ENCODE measurements at places on chromosomes 4 and X. TPM values are rescaled to one million over a fixed set of nuclear protein-coding genes. Genes with fewer than 3 reads are reported as not detected.
A peak's percentile ranks its signal among the peaks of the same experiment; 100 is the strongest.

- no peak for DNase-seq
Measured at GRCh38 chrX:134287346-134287745, 50.4 kb downstream of the CCDC160 start.

GRCh38 chrX:85109235-85109634 is 105.6 kb downstream of the APOOL start:
- no peak for DNase-seq

PAGE2B gene
- not detected for total RNA-seq

GRCh38 chrX:111460607-111461006 is 48.6 kb upstream of the DCX start:
- DNase-seq, result no peak

TLR10 gene
- total RNA-seq, result 0.08 TPM

TMPRSS11B gene
- not detected for total RNA-seq

DNA sequence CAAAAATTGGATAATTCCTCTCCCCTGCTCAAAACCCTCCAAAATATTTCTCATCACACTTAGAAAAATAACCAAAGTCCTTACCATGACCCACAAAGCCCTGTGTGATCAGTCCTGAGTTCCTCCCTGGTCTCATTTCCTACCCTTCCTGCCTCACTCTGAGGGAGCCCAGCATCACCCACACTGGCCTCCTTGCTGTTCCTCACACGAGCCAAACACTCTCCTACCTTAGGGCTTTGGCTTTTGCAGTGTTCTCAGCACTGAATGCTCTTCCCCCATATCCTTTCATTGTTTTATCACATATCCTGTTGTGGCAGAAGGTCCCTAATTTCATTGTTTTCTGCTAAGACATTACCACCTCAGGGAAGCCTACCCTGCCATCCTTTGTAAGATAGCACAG is 12.2 kb downstream of the MGAT4D start:
- DNase-seq, result no peak

GRCh38 chr4:174717828-174718227 is 111.2 kb downstream of the GLRA3 start:
- DNase-seq, result no peak

- DNase-seq, result no peak
Measured at GRCh38 chrX:21354725-21355124, 19.5 kb upstream of the CNKSR2 start.

AMELX gene
- not detected for total RNA-seq

LRCH2 gene
- not detected for total RNA-seq

DNA sequence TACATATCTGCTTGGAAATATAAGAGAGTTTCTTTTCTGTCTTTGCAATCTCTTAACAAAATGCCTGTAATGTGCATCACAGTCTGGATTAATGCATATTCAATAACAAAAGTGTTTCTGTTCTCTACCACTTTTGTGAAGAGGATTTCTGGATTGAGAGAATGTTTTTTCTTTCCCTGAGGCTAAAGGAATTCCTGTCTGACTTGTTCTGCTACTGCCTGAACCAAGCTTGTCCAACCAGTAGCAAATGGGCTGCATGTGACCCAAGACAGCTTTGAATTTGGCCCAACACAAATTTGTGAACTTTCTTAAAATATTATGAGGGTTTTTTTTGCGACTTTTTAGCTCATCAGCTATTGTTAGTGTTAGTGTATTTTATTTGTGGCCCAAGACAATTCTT is 1133.9 kb downstream of the SH3BGRL start:
- DNase-seq, result no peak

DNA sequence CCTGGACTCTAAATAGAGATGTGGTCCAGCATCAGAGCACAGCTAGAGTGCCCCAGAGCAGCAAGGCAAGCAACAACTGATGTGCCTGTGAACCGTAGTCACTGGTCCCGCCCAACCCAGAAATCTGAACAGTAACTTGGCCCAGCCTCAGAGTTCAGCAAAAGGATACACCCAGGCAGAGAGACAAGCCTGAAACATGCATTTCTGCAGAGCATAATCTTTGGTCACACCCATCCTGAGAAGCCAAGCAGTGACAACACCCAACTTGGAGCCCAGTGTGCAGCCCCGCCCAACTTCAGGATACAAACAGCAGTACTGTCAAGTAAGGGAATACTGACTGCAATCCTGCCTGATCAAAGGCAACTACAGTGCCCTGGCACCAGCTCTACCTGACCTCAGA is 78.9 kb downstream of the CCDC160 start:
- no peak for DNase-seq

DNA sequence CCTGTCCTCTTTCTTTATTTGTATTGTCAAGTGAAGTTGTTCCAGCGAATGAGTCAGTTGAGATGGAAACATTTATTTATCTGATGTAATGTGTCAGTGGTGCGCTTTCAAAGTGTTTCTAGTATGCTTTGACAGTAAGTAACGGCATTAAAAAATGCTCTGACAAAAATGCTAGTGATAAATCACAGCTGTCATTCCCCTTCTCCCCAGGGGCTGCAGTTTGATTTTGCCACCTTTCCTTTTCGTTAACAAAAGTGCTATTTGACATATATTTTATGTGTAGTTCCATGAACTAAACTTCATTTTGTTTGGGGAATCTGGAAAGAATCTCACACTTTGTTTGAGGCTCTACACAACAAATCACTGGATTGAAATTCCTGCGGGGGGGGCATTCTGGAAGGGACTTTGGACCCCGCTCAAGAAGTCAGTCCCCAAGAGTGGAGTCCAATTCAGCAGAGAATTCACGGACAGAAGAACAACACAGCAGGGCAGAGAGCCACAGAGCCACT is 7.6 kb upstream of the TBC1D19 start:
- no peak for DNase-seq

ITIH6 gene
- total RNA-seq, result not detected

- DNase-seq, result no peak
Measured at GRCh38 chr4:152719291-152719690, 39.5 kb upstream of the TMEM154 start.

- DNase-seq, result no peak
Measured at GRCh38 chr4:101265816-101266172, 81.5 kb downstream of the PPP3CA start.

DNA sequence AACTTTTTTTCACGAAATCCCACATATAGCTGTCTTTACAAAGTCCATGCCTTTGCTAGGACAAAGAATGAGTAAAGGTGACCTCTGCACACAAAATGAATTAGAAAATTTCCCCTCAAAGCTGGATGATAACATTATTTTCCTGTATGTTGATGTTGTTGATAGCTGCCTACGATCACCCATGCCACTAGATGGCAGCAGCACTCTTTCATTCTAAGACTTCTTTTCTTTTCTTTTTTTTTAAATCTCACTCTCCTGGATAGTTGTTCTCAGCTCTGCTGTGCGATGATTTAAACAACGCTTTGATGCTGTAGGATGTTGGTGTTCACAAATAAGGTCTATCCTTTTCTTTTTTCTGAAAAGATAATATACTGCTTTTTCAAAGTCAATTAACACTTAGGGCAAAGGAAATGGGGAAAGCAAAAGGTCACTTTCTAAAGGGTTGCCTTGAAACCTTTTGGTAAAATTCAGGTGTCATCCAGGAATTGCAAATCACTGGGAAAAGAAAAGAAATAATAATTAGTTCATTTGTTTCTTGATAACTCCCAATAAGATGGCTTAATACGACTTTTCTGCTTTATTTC is 266.8 kb downstream of the C4orf33 start:
- no peak for DNase-seq

GRCh38 chrX:10177601-10178000 is 20.8 kb downstream of the CLCN4 start:
- no peak for DNase-seq

GRCh38 chrX:15873566-15873965 is 19.0 kb upstream of the AP1S2 start:
- DNase-seq, result no peak

- peak; percentile 55 for DNase-seq
Measured at GRCh38 chr4:69098470-69098869, 2.2 kb downstream of the UGT2B7 start.

DNA sequence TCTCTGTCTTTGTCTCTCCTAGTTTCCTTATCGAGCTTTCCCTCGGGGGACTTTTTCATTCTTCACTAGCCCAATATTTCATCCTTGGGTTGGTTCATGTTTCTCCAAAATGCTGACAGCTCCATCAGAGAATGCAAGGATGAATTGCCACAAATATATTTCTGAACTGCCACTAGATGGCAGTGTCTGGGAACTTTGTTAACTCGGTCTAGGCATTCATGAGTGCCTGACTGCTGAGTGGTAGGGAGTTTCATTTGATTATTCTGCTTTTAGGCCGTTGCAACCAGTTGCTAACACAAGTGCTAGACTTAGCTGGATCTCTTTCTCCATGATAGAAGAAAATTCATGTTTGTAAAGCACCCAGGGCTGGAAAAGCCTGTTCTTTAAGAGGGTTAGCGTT is 73.5 kb upstream of the RAP2C start:
- DNase-seq, result no peak

PARM1 gene
- 0.40 TPM for total RNA-seq

GRCh38 chr4:8247047-8247930 is 22.3 kb upstream of the HTRA3 start:
- DNase-seq, result peak; percentile 90

ACE2 gene
- total RNA-seq, result 1.5 TPM

DNA sequence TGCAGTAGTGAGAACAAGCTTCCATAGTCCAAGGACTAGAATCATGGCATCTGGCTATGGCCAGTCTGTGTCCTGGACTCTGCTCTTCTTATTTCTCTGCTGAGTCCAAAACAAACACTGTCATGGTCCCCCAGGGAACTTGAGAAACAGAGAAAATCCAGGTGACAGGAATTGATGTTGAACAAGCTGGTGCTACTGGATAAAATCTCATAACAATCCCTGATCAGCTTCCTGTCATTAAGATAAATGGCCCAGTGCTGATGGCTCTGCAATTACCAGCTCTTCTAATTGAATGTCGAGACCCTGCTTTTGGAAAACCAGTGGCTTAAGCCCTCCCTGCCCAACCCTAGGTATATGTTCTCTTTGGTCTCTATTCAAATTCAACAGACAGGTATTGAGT is 58.8 kb upstream of the ARHGAP36 start:
- DNase-seq, result no peak

PRKG2 gene
- not detected for total RNA-seq

GRCh38 chr4:25984266-25984665 is 70.2 kb downstream of the SMIM20 start:
- peak; percentile 8 for DNase-seq

DNA sequence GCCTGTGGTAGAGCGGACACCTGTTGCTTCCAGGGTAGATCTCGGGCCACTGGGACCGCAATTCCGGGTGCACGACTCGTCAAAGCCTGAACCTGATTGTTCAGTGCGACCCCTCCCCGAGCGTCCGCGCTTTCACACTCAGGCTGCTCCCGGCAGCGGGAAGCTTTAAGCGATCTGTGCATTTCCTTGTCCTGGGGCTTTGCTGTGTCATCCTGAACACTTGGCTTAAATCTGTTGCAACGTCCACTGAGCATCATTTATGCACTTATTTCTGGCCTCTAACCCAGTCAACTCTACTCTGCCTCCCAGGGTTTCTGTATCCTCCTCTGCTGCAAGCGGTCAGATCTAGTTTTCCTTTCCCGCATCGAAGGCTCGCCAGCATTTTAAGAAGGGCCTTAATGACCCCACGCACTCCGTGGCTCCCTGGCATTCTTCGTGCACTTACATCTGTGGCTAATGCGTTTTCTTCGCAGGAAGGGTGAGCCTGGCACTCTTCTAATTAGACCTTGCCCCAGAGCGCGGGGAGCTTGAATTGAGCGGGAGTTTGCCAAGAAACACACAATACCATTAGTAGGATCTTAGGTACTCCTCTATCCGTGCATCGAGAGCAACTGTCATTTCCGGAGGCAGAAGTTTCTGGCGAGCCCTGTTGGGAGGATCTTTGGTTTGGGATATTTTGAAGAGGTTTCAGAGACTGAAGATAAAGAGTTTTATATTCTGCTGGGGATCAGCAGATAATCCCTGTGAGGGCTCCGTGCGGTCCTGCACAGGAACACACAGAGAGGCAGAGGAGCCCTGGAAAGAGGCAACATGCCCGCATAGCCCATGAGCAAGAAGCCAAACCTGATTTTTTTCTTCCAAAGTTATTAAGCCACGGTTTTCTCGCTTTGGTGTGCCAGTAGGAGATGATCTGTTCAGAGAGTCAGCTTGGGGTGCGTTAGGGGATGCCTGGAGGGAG is 654 bp upstream of the DDIT4L start:
- DNase-seq, result no peak

GPC3 gene
- 1.1 TPM for total RNA-seq

DNA sequence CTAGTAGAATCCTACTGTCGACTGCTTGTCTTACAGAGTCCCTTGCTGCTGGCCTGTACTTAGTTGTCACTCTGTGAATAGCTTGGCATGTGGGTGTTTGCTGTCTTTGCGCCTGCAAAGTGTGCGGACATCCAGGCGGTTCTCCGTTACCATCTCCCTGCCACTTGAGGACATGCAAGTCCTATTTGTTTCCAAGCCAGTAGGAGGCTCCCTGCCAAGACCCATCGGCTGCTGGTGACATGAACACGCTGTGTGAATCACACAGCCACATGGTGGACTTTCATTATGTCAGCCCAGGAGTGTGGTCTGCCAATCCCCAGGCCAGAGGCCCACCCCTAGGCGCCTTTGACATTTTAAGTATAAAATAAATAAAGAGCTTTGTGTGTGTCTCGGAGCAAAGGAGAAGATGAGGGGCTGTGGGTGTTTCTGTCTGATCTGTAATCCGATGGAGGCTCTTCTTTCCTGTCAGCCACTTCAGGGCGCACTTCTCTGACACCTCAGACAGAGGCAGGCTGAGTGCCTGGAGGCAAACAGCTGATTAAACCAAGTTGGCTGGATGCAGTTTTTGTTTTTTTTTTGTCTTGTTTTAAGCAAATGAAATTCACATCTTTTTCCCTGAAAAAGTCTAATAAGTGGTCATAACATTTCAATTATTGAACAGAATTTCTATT is 51.5 kb downstream of the ALPK1 start:
- no peak for DNase-seq

DNA sequence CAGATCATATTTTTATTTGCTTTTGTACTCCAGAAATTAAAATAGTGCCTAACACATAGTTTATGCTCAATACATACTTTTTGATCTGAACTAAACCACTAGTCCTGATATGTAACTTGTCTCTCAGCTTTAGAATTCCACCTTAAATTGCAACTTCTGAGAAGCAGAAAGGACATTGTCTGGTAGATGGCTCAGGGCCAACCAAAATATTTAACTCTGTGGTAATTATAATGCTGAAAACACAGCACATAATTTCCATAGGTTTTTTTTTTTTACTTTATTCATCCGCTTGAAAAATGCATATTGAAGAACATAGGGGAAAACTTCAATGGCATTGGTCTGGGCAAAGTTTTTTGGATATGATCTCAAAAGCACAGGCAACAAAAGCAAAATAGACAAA is 59.3 kb downstream of the AREG start:
- no peak for DNase-seq

All from left lobe of liver (tissue), 2 donors.